ENCODE measurements at places on chromosomes 4 and X. TPM values are rescaled to one million over a fixed set of nuclear protein-coding genes. Genes with fewer than 3 reads are reported as not detected.

DNA sequence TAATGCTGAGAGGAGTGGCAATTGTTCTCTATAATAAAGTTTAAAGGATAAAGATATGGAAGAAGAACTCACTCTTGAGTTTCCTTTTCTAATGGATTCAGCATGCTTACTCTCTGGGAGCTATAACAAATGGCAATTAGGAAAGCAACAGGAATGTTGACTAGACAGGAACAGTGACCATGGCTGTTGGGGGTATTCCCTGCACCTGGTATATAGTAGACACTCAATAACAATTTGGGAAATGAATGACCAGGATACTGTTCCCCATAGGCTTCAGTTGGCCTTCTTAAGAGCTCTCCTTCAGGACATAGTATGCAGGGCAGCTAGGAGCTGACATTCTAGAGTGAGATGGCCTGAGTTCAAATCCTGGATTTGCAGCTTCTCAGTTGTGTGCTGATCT, 1.8 kb downstream of the LIMCH1 start:
- no peak for DNase-seq

CLDN22 gene
- 0.72 TPM for total RNA-seq

GRCh38 chrX:132786217-132786616, 172.2 kb downstream of the HS6ST2 start:
- peak; percentile 25 for DNase-seq

- DNase-seq, result no peak
Observed at GRCh38 chrX:65241059-65241721, 264.9 kb upstream of the ZC4H2 start.

- DNase-seq, result no peak
Observed at GRCh38 chr4:70110917-70111316, 43.1 kb upstream of the PRR27 start.

DNA sequence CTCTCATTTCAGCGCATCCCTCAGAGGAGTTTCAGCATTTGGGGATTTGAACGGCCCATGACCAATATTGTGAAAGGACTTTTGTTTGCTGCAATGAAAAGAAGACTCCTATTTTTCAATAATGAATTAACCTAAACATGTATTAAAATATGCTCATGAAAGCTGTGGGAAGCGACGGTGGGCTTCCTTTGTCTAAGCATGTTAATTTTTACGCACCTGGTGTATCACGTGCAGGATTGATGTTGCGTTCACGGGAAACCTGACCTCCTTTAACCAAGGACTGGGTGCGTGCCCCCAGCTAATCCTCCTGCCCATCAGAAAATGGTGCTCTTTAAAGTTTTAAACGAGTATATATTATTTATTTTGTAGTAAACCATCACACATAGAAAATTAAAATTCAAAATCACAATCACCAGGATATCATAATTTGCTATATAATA, 590 bp upstream of the CCDC110 start:
- DNase-seq, result no peak

SLC2A9 gene
- 11.1 TPM for total RNA-seq

DNA sequence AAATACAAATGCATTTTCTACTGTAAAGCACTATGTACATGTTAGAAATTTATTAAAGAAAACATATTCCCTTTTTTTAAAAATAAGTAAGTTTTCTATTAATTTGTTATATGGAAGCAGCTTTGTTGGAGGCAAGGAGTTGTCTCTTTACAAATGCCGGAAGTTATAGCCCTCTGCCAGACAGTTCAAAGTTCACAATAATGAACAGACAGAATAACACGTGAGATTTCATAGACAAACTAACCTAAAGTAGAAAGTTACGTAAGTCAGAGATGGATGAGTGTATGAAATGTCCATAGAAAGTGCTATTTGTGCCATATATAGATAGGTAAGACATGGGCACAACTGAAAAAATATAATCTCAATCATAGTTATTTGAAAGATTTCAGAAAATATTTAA, 43.9 kb upstream of the NEIL3 start:
- DNase-seq, result no peak

DNA sequence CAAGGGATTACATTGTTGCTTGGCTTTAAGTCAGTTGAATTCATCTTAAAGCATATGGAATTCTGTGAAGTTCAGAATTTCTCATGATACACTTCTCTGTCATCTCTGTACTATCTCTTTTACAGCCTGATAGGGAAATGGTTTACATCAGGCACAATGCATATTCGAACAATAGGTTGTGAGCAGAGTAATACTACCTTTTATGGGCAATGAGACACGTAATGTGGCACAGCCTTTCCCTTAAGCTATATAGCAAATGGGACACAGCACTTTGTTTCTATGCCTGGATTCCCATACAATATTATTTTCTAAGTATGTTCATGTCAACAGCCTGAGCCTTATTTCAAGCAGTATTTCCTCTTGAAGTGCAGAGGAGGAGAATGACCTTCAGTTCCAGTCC, 58.4 kb downstream of the SYNPO2 start:
- DNase-seq, result peak; percentile 77

GRCh38 chr4:76023389-76023788, at the start of gene CXCL10:
TSS of gene CXCL10 (minus strand) at chr4:76023497. CDS start at chr4:76023431, 66 bp downstream.
- no peak for DNase-seq

- no peak for DNase-seq
Observed at GRCh38 chr4:25608644-25609043, 47.0 kb upstream of the SLC34A2 start.

DNA sequence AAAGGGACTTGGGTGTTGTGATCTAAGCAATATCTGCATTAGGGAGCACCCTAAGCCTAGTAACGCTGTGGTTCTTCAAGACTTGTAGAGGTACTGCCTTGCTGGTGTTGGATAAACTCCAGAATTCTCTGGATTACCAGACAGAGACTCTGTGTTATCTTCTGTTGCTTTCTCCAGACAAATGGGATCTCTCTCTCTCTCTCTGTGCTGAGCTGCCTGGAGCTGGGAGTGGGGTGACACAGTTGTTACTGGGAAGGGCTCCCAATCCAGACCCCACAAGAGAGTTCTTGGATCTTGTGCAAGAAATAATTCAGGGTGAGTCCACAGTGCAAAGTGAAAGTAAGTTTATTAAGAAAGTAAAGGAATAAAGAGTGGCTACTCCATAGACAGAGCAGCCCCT, 48.8 kb downstream of the MCUB start:
- no peak for DNase-seq

GRCh38 chrX:150968862-150969720, 14.0 kb upstream of the HMGB3 start:
- no peak for DNase-seq

GRCh38 chr4:110629214-110629754, 6.4 kb upstream of the PITX2 start:
- peak; percentile 30 for DNase-seq
